ENCODE measurements at places on chromosomes 3 and 15.

- DNase-seq = no peak
Measured at GRCh38 chr15:27057904-27058645, 87.1 kb downstream of the GABRG3 start.

GRCh38 chr15:55183679-55184078 is 13.1 kb downstream of the RSL24D1 start:
- DNase-seq = peak; percentile 2

DNA sequence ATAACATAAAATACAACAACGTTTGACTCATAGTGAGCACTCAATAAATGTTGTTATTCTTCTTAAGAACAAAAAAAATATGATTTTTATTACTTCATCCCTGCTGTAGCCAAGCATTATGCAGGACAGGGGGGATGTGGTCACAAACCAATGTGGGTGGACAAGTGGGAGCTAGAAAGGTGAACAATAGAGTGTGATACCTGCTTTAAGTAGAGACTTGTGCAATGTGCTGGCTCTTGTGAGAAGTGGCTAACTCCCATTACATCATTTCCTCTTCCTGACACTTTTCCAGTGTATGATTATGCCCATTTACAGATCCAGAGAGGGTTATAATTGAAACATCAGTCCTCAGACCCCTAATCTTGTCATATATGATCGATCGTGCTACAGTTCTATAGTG is 193.6 kb downstream of the UBE2E2 start:
- no peak for DNase-seq

DNA sequence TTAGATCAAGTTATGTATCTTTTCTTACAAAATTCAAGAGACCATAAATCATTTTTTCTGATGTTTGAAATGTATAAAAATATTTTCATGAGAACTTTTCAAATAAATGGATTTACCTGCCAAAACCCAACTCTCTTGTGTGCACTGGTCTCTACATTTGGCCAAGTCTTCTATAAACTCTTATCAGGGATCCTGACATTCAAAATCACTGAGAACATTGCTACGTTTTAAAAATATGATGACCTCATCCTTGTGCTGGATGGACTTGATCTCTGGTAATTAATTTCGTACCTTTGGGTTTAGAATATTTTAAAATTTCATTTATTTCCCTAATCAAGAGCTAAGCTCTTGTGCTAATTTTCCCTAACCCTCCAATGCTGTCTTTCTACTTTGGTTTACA is 127.4 kb downstream of the ATP8B4 start:
- no peak for DNase-seq

- DNase-seq = no peak
Measured at GRCh38 chr3:71776538-71776937, 8.4 kb downstream of the PROK2 start.

DNA sequence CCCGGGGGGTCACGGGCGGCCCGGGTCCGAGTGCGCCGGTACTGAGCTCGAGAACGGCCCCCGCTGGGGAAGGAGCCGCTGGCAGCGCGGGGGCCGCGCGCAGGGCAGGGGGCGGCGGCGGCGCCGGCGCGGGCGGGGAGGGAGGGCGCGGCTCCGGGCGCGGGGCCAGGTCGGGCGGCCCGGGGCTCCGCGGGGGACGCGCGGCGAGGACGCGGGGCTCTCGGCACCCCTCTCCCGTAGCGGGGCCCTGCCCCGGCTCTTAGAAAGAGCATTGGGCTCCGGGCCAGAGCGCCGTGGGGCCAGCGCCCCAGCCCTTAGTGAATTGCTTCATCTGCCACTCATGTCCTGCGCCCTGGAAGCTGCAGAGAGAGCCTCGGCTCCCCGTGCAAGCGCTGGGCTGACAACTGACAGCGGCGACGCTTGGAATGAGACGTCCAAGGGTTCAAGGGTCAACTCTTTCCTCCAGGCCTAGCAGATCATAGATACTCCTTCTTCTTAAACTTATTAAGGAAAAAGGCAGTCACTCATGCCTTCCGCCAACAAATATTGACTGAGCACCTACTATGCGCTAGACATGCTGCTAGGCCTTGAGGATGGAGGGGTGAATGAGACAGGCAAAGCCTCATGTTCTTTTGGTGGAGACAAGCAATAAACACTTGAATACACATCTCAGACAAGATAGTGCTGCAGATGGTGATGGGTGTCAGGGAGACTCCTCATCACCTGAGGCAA is 140.8 kb downstream of the SMAD6 start:
- DNase-seq = no peak

GRCh38 chr3:66195347-66195783 is 25.4 kb upstream of the SLC25A26 start:
- DNase-seq = no peak

- DNase-seq = no peak
Measured at GRCh38 chr3:59946401-59946800, 896.6 kb upstream of the CFAP20DC start.

GRCh38 chr15:25065876-25066275 is 111.1 kb downstream of the SNRPN start:
- no peak for DNase-seq

DNA sequence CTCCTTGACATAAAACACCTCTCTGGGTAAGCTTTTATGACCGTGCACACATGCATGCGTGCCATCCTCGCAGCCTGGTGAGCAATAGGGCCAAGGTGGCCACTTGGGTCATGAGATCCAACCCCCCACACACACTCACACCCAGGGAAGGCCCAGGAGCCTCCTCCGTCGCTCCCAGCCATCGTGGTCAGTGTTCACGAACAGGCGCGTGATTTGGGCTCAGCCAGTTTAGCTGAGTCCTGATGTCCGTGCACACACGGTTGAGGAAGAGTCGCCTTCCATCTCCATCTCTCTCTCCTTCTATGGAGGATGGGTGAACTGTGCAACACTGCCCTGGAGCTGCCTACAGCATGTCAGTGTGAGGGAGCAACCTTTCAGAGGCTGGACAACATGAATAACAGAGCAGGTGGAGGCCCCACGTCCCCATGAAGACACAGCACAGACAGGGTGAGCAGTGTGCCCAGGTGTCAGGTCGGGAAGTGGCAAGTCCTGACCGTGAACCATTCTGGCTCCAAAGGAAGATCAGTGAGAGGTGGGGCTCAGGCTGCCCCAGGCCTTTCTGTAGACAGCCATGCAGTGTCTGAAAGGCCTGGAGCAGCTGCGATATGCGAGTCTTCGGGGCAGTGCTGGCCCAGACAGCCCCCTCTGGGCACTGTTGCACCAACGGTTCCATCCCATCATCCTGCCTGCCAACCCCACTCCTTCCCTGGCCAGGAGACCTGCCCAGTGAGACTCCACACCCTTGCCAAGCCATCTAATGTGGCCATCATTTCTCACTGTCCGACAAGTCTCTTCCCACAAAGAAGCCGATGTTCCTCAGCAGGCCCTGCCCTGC is 253.4 kb downstream of the OCA2 start:
- no peak for DNase-seq

DNA sequence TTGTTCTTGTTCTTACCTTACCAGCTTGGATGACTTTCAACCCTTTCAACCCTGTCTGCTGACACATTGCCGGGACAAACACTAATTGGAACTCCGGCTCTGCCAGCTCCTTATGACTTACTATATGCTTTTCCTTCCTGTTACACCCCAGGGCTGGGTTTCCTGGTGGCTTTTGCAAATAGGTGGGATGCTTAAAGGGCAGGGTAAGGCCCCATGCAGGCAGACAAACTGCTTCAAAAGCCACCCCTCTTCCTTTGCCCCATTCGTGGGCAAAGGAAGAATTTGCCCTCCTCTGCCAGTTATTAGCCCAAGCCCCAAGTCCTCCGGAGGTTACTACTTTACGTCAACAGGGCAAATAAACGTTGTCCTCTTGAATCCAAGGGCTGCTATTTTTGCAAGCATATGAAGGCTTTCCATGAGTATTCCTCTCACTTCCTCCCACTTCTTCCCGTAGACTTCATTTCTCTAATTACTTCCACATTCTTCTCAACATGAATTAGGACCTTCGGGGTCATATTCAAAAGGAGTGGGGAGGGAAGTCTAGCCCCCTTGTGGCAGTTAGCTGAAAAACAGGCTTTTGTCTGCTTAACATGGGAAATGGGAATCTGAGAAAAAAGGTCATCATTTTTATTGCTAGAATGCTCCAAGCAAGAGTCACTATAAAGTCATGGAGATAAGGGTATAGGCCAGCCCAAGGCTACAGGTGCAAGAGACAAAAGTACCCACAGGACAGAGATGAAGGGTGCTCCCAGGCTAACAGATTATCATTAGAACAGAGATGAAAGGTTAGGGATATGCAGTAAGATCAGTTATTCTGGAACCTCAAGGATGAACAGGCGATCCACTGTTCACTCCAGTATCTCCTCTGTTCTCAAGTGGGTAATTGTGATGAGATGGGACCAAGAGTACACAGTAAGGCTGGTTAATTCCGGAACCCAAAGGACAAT is 56.3 kb upstream of the FSTL1 start:
- no peak for DNase-seq

GRCh38 chr3:167972502-167972901 is 123.2 kb downstream of the GOLIM4 start:
- DNase-seq = no peak

Data from epithelial cell of prostate (primary cell).